Nephron progenitor cell (in vitro differentiated cells): ENCODE measurements at places on chromosomes 2 and 18.
A peak's percentile ranks its signal among the peaks of the same experiment; 100 is the strongest.

DNA sequence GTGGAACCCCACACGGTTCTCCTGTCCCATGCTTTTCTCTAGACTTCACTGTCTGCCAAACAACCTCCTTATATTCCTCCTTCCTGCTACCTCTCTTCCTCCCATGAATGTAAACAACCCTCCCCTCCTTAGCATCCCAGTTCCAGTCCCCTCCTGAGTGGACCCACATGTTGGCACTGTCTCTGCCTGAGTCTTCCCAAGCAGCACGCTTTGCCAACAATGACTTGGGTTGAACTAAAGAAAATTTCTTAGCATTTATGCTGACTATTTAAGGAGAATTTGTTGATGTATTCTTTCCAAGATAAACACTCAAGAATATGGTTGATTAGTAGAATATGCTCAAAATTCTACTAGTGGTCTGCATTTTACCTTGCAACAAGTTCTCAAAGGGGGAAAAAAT lies 338.0 kb downstream of the TNS1 start:
- DNase-seq = no peak

GRCh38 chr18:34746614-34747013 lies 36.5 kb downstream of the DTNA start:
- DNase-seq = no peak

GRCh38 chr2:28348149-28348567 lies 44.5 kb upstream of the FOSL2 start:
- DNase-seq = no peak

DNA sequence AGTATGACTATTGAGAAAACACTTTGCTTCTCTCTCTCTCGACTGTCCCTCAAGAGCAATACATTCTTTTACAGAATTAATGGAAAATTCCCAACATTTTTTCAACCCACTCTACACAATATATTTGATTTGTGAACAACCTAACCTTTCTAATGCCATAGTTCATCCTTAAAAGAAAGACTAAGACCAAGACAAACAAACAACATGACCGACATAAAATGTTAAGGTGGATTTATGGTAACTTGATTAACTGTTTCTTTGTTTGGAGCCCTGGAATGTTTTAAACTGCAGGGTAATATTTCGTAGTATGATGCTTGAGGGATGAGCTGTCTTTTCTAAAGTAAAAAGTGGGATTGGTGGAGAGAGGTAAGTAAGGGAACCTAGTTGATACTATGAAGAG lies 738.2 kb downstream of the MBD2 start:
- DNase-seq = no peak

DNA sequence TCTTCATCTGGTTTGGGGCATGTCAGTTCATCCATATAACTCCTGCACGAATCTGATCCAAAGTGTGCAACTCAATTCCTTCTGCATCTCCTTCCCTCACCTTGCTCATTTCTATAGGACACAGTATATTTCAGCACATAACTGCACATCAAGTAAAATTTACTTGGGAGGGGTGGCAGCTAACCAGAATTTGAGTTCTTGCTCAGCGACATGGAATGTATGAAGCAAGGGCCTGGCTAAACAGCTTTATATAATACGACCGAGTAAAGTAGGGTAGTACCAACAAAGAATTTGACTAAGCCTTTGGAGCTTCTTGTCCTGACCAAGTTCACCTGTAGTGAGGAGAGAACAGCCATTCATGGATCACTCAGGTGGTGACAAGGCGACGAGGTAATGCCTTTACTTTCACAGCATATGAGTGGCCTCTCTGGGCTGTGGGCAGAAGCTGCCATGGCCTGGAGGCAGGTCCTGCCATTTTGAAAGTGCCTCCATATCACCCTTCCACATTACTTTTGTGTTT lies 570.2 kb upstream of the TNP1 start:
- no peak for DNase-seq

GRCh38 chr2:39649511-39649910 lies 16.2 kb upstream of the TMEM178A start:
- DNase-seq = no peak

DNA sequence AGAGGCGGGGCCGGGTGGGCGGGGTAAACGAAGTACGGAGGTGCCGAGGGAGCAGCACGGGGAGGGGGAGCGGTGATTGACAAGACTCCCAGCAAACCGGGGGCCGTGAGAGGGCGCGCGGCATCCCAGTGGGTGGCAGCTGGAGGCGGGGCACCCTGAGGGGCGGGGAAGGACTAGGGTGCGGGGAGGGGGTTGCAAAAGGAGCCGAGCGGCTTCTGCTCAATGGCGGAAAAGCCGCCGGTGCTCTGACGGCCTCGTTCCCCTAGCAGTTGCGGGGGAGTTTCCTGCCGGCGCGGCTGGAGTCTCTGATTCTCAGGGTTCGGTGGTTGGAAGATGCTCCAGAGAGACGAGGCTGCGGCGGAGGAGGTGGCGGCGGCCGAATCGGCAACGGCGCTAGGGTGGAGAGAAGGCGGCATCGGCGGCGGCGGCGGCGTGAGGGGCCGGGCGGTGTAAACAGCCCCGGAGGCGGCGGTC lies at the start of gene PPM1B:
PPM1B (plus strand) TSS at position 195 of the 474 bp plus-strand sequence. CDS start 32,325 bp downstream, outside the sequence.
- peak; percentile 100 for DNase-seq

DNA sequence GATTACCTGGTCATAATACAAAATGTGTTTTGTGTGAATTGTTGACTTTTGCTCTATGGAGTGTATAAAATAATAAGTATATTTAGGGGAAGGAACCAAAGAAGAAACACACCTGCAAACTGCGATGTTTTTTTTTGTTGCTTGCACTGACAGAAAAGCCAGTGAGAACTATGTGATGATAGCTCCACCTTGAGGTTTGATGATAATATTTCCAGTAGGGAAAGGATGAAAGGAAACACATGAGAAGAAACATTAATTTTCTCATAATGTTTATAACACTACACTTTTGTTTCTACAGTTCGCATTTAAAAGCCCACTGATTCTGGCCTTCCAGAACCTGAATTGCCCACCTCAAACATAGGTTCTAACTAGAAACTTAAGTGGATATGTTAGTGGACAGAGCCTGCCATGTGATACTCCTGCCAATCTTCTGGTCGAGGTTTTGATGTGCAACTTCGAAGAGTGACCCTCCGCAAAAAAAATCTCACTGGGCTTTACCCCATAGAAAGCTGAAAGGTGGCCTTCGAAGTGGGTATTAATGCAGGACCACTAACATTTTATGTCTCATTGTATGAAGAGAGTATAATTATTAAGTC lies 476.4 kb upstream of the SPHKAP start:
- no peak for DNase-seq

DNA sequence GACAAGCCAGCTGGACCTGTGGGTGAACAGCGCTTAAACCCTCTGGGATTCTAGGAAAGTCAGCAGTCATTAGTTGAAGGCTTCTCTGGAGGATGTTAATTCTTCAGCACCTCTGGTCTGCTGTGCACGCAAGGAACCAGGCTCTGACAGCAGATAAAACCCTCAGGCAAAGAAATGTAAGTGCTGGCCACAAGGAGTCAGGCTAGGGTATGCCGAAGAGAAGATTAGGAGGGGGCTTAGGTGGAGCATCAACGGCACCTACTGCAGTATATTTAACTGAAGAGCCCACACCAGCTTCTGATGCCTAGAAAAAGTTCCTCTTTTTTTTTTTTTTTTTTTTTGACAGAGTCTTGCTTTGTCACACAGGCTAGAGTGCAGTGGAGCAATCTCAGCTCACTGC lies 304.2 kb upstream of the MC4R start:
- no peak for DNase-seq
